ENCODE measurements at places on chromosomes 11 and 22.

- peak; percentile 38 for DNase-seq
Observed at GRCh38 chr11:121318848-121319834, 26.6 kb downstream of the SC5D start.

GRCh38 chr22:44047891-44048301 is 23.8 kb downstream of the PARVB start:
- DNase-seq: no peak

DNA sequence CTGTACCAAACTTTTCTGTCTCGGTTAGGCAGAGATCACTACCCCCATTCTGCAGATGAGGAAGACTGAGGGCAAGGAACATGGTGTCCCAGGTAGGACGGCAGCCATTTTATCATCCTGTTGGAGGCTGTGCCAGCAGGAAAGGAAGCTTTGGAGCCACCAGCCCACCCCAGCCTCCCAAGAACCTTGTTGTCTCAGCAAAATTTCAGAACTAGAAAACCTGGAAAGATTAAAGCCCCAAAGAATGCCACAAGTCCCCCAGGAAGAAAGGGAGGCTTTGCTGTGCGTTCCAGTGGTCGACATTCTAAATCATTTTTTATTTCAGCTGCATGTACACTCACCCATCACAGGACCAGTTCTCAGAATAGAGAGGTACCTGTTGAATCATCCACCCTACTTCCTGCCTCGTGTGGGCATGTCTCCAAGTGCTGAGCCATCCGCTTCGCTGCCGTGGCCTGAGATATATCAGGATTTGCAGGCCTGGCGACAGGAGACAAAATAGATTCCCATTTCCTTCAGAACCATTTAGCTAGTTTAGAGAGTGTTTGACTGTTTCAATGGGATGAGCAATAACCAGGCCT is 13.0 kb upstream of the EIF3D start:
- DNase-seq: peak; percentile 85

- no peak for DNase-seq
Observed at GRCh38 chr11:95531116-95531515, 258.5 kb downstream of the FAM76B start.

DNA sequence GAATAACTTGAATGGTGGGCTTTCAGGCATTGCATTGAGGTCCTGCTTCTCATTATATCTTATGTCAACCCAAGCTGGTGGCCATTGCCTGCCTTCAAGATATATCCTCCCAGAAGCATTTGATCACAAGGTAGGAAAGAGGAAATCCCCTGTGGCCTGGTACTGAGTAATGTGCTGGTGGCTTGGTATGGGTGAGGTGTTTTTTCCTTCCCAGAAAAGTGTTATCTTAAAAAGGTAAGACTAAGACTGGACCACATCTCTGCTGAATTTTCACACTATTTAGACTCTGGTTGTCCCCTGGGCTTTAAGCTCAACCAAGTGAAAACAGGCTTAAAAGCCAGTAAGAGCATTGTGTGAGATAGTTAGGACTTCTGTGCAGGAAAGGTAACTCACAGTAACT is 3.7 kb downstream of the INSC start:
- no peak for DNase-seq

DNA sequence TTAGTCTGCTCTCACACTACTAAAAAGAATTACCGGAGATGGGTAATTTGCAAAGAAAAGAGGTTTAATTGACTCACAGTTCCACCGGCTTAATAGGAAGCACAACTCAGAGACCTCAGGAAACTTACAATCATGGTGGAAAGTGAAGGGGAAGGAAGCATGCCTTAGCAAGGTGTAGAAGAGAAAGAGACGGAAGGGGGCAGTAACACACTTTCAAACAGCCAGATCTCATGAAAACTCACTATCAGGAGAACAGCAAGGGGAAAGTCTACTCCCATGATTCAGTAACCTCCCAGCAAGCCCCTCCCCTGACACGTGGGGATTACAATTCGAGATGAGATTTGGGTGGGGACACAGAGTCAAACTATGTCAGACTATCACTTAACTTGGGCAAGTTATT is 236.6 kb upstream of the ANO3 start:
- DNase-seq: no peak

GRCh38 chr22:49224243-49224642 is 603.4 kb downstream of the BRD1 start:
- no peak for DNase-seq

DNA sequence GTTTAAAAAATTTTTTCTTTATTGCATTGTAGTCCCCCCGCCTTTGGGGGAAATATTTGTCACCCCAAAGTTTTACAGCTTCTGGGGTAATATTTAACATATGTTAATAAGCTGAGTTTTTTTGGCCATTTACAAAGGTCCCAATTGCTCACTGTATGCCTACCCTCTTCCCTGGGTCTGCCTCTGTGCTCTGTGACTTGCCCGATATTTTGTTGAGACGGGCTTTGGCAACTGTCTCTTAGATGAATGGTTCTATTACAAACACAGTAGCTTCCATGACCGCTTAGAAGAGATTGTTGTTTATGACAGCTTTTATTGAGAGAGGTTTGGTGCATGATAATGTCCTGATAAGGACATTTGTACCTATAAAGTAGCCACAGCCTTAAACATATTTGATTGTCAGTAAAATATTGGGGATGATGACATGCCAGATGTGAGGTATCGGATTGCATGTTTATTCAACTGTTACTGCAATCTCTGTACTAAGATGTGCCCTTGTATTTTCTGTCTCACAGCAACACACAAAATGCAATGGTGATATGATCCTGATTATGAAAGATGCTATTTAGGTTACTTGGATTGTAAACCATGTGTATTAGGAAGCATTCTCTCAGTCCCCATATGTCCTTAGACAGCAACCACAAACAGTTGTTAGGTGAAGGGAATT is 103.1 kb downstream of the TEAD1 start:
- no peak for DNase-seq

GRCh38 chr22:26115266-26115665 is 54.0 kb upstream of the SEZ6L start:
- DNase-seq: no peak

DNA sequence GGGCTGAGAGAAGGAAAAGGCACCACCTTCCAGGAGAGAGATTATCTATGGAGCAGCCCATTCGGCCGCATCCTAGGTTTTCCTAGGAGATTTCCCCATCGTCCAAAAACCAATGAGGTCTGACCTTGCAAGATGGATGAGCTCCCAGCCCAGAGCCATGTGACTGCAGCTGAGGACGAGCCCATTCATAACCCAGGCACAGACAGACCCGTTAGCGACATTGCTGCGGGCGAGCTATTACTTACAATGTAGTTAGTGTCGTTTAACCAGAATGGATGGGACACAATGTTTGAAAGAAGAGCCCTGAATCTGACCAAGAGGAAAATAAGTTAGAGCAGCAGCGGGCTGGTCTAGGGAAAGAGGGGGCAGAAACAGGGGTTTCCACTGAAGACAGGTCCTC is 395.9 kb upstream of the CADM1 start:
- DNase-seq: no peak

GRCh38 chr11:47915783-47916182 is 64.6 kb upstream of the PTPRJ start:
- no peak for DNase-seq

DNA sequence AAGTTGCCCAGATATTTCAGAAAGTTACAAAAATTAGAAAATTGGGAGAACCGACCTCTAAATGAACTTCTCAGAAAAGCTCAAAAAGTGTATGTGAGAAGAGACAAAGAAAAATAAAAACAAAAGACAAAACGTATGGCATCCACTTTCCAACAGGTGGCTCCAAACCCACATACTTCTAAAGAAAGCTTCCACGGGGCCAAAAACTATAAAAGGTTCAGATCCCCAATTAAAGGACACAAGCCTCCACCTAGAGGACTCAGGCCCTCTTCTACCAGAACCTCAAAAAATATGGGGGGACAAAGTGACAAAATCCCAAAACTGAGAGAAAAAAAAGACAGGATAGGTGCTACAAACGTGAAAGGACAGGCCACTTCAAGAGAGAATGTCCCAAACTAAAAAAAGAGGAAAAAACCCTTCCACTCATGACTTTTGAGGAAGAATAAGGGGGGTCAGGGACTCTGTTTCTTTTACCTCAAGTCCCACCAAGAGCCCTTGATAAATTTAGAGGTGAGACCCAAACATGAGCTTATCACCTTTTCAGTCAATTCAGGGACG is 8.8 kb downstream of the SCGB2A1 start:
- DNase-seq: no peak

GRCh38 chr11:67344264-67344663 is 9.1 kb downstream of the POLD4 start:
- no peak for DNase-seq

GRCh38 chr11:45394294-45395085 is 108.3 kb upstream of the SYT13 start:
- DNase-seq: no peak

DNA sequence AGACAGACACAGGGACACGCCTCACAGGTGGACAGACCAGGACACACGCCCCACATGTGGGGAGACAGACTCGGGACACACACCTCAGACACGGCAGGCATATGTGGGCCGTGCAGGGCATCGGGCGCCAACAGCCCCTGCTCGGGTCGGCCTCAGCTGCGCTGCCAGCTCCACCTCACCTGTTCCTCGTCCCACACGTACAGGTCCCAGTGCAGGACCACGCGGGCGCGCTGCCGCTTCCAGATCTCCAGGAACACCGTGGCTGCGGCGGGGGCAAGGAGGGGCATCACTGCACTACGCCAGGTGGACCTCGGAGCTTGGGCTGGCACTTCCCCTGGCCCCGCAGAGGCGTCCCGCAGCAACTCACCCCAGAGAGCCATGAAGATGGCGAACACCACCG is 12.4 kb downstream of the ANO9 start:
- DNase-seq: no peak

DNA sequence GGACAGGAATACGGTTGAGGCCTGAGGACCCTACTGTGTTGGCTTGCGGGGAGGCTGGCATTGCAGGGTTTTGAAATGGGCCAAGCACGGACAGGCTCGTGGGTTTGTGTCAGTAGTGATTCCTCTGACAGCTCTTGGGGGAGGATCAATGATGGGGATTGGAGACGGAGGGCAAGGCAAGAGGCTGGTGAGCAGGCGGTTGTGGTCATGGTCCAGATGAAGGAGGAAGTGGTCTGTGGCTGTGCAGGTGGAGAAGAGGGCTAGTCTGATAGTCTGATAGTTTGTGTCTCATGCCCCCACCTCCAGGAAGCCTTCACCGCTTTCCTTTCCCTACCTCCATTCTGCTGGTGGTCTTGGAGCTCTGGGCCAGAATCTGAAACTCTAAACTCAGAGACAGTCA is 3.0 kb downstream of the MAFF start:
- DNase-seq: no peak

- DNase-seq: no peak
Observed at GRCh38 chr11:27391331-27392015, 28.5 kb upstream of the CCDC34 start.

- DNase-seq: no peak
Observed at GRCh38 chr11:123760894-123761293, 6.6 kb upstream of the OR6X1 start.

DNA sequence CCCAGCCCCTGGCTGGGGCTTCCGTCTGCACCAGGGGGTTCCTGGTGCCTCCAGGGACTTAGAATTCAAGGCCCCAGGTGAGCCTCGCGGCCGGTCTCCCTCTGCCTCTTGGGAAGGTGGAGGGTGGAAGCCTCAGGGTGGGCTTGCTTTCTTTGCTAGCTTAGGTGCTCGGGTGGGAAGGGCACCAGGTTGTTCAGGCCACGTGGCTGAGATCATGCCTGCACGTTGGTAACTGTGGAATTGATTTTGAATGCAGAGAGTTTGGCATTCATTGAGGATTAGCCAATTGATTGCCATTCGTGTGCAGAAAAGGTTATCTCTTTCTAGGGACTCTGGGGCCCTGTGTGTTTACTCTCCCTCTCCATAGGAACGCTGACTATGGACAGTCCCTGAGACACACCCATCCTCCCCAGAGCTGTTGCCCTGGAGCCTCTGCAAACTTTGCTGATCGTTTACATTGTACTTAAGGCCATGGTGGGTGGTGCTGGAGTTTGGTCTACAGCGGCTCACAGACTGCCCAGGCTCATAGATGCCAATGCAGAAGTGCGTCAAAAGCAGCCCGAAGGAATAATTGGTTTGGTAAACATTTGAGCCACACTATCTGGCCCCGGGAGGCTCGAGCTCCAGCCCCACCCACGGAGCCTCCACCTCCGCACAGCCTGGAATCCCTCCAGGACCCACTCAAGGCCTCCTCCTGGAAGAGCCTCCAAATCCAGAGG is 1457.7 kb downstream of the BRD1 start:
- DNase-seq: no peak

- DNase-seq: no peak
Observed at GRCh38 chr11:24357620-24358410, 139.0 kb upstream of the LUZP2 start.

- no peak for DNase-seq
Observed at GRCh38 chr11:26583550-26583949, 11.5 kb upstream of the MUC15 start.

GRCh38 chr22:28348613-28349609 is 330.7 kb downstream of the TTC28 start:
- DNase-seq: no peak

- DNase-seq: no peak
Observed at GRCh38 chr22:29642694-29643093, 39.3 kb downstream of the NF2 start.

DNA sequence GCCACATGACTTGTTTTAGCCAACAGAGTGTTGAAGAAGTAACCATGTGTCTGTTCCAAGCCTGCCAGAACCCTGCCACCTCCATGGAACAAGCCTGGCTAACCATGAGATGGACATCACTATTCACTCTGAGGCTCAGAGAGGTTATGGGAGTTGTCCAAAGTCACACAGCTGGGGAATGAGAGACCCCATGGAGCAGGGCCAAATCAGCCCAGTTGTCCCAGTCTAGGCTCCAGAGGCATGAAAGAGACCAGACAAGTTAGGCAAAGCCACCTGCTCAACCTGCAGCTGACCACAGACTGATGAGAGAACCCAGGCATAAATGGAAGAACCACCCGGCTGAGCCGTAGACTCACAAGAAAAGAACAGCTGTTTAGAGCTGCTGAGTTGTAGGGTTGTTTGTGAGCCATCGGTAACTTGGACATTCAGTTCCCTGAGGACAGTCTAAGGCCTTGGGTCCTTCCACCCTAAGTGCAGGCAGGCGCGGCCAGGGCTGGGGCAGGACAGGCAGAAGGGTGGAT is 74.7 kb upstream of the PHF21B start:
- no peak for DNase-seq

Measured in Panc1 (cell line).